ENCODE measurements at places on chromosomes 4 and X.

- no peak for DNase-seq
These were observed 101.4 kb upstream of the PDE5A start for GRCh38 chr4:119729835-119730670.

GRCh38 chr4:15996773-15997172 is 33.8 kb upstream of the FGFBP2 start:
- no peak for DNase-seq

DNA sequence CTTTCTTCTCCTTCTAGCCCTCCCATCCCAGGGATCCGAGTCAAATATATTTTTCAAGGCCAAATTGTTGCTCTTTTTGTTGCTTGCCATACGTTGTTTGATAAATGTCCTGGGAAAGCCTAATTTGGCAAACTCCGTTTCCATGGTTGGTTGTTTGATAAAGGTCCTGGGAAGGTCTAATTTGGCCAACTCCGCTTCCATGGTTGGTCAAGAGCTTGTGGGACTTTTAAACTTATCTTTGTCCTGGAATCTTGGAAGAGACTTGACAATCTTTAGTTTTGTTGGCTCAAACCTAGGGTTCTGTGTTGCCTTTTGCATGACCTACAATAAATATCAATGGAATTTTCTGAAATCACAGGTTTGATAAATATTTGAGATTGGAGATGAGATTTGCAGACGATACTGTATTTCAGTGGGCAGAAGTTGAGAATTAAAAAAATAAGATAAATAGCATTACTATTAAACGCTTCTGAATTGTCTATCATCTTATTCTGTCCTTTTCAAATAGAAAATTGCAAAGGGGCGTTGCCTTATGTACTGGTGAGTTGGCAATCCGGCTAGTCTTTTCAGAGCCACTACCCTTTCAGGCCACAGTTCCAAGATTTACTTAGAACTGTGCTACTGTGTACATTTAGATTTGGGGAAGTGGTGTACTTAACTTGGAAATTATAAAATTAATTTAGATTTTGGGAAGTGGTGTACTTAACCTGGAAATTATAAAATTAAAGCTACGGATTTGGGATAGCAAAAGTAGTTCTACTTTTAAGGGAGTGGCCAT is 804 bp downstream of the OSTC start:
- DNase-seq = no peak

- DNase-seq = no peak
These were observed 12.3 kb downstream of the CTAG1A start for GRCh38 chrX:154597221-154597620.

DNA sequence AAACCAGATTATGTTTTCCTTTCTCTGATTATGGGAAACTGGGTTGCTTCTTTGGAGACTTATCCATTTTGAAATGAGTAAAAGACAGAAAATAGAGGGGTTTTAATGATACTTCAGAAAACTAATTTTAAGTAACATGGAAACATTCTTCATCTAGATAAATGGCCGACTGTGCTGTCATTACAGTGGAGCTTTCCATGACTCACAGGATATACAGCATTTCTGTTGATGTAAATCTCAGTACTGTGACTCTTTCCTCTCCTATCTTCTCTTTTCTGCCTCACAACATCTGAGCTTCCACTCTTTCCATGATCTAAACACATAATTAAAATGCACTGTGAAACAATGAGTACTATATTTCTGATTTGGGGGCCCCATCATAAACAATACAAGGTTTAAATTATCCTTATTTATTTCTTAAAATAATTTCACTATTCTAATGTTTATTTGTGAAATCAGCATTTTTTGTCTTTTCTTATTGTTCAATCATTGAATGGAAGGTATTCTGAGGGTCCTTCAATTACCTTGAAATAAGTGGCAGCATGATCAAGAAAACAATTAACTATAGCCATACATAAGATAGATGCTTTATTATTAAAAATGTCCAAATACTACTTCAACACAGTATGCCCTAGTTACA is 19.3 kb downstream of the SEC24D start:
- DNase-seq = no peak

- peak; percentile 31 for DNase-seq
These were observed 87.1 kb downstream of the VCX2 start for GRCh38 chrX:8084006-8084405.

- peak; percentile 17 for DNase-seq
These were observed 56.4 kb upstream of the SPANXN1 start for GRCh38 chrX:145190801-145191389.

GRCh38 chr4:53490965-53491622 is 100.2 kb downstream of the LNX1 start:
- DNase-seq = peak; percentile 20

DNA sequence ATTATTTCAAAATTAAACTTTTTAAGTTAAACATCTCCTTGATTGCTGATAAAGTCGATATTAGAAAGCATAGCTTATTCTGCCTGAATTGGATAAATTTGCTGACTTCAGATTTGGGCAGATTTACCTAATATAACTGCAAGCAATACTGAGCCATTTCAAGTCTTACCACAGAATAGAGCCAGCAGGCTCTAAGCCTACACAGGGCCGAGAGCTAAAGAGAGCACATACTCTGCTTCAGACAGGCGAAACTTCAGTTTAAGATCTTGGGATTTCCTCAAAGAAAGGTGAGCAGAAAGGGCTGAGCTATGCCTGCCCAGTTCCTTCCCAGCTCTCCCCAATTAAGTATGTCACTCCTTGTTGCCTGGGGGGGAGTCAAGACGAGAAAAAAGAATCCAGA is 240.6 kb upstream of the NOCT start:
- DNase-seq = no peak

GRCh38 chr4:8200302-8200975 is 1.3 kb downstream of the SH3TC1 start:
- DNase-seq = no peak

GRCh38 chr4:7742807-7743280 is 196.8 kb downstream of the AFAP1 start:
- no peak for DNase-seq

DNA sequence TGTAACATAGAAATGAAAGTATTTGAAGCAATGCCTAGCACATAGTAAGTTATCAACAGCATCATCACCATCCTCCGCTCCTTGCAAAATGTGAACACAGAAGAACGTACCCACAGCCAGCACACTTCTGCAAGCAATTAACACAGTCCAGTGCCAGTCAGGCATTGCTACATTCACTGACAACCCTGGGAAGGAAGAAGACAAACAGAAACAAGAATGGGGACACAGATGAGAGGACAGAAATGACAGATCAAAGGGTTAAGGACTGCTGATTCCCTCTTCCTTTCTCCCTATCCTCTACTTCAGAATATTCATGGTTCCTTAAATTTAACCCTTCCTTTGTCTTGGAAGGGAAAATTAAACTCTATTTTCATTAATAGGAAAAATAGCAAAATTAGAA is 53.1 kb downstream of the CHM start:
- DNase-seq = no peak

DNA sequence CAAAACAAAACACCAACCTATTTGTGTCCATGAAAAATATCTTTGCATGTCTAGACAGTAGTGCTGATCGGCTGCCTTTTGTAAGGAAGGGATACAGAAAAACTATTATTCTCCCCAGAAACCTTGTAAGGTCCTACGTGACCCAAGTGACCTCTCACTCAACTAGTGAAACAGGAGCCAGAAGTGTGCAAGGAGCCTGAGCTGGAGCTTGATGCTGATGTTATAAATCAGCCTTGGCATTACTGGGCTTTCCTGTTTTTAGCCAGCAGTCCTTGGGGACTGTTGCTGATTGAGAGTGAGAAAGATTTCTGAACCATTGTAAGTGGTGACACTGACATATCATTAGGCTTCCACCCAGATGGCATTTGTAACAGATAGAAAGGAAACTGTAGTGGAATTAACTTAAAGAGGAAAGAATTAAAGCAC is 100.8 kb upstream of the LIMCH1 start:
- no peak for DNase-seq

- no peak for DNase-seq
These were observed 70.1 kb downstream of the PRSS12 start for GRCh38 chr4:118282692-118283091.

DNA sequence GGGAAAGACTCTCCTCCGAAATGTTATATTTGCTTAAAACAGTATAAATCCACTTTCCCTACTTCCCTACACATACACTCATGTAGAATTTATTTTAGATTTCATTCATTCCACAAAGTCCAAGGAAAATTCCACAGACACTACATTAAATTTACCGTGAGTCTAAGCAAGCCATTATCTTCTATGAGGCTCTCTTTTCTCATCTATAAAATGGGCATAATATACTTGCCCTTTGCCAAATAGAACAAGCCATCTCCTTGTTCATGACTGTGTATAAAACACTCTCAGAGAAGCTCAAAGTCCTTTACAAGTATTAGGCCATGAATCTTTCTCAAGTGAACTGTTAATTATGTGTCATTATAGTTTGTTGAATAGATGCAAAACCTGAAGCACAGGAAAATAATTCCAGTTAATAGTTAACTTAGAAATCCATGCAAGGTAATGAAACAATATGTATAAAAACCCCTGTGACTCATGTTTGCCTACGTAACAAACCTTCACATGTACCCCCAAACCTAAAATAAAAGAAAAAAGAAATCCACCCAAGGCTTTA is 10.7 kb downstream of the TEC start:
- DNase-seq = no peak

DNA sequence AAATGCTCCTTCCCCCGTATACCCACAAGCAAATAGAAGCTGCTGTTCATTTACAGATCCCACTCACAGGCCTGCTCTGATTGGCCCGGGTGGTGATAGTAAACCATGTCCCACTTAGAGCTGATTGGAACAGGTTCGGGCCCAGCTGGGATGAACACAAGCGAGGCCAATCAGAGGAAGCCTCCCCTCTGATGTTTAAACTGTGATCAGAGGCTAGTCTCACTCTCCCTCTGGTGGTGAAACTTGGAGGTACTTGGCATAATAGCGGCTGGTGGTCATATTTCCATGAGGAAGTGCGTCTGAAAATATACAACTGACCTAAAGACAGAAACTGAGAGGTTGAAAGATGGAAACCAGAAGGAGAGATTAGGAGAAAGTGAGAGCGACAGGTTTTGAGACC is 51.5 kb upstream of the TRPC3 start:
- DNase-seq = no peak

DNA sequence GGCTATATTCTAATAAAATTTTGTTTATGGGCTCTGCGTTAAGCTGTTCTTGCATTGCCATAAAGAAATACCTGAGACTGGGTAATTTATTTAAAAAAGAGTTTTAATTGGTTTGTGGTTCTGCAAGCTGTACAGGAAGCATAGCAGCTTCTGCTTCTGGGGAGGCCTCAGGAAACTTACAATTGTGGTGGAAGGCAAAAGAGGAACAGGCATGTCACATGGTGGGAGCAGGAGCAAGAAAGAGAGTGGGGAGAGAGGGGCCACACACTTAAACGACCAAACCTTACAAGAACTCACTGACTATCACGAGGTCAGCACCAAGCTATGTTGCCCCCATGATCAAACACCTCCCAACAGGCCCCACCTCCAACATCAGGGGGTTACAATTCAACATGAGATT is 74.0 kb downstream of the FHDC1 start:
- DNase-seq = no peak

GRCh38 chr4:188246488-188246887 is 107.2 kb downstream of the TRIML1 start:
- no peak for DNase-seq

- DNase-seq = peak; percentile 27
These were observed 312.8 kb downstream of the TENM3 start for GRCh38 chr4:182555997-182556418.

- DNase-seq = no peak
These were observed 105.4 kb downstream of the ANXA3 start for GRCh38 chr4:78656968-78657445.

DNA sequence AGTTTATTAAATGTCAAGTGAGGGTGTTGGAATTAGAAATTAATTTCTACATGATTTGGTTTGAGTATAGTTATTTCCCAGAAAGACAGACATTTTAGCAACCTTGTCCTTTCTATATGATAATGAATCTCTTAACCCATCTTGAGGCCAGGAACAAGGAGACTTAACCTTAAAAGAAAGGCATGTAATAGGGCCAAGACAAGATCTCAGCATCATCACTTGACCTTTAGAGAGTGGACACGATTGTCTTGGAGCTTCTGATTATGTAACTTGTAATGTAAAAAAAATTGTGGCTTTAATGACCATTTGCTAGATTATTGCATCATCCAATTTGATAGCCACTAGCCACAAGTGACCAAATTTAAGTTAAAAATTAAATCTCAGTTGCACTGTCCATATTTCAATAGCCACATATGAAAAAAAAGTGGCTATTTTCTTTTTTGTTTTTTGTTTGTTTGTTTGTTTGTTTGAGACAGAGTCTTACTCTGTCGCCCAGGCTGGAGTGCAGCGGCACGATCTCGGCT is 13.5 kb upstream of the FOXO4 start:
- DNase-seq = no peak

- DNase-seq = no peak
These were observed 3.1 kb upstream of the NR3C2 start for GRCh38 chr4:148445071-148445859.

- DNase-seq = no peak
These were observed 142.1 kb upstream of the FTHL17 start for GRCh38 chrX:31213941-31214340.

- DNase-seq = no peak
These were observed 121.8 kb downstream of the TSPAN5 start for GRCh38 chr4:98536631-98537030.

- no peak for DNase-seq
These were observed 151.1 kb upstream of the FTHL17 start for GRCh38 chrX:31222946-31223345.

DNA sequence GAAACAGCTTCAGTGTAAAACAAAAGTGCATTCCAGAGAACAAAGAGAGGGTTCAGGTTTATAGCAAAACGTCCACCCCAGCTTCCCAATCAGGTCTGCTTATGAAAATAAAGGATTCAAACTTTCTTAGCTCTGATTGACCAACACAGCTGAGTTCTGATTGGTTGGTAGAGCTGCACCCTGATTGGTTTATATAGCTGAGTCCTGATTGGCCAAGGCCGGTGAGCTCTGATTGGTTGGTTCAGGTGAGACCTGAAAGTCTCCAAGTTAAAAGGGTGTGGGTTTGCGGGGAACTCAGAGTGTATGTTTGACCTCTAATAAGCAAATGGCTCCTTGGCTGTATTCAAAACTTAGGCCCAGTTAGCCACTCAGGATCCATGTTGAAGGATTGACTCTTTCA is 20.9 kb downstream of the CLRN2 start:
- DNase-seq = no peak

DNA sequence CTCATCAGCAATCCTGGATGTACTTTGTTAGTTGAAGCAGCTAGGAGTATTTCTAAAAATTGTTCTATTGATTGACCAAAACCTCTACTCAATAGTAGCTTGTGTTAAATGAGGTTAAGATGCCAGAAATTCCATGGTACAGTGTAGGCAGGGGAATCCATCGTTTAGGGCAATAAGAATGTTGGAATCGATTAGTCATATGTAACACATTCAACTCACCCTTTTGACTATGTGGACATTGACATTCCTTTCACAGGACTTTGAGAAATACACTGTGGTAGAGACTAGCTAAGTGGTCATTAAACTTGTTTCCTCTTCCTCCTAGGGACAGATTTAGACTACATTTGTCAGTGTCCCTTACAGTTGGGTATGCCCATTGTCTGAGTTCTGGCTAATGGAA is 40.2 kb downstream of the KDM5C start:
- no peak for DNase-seq
